ENCODE measurements at places on chromosomes 1 and 21. TPM values are rescaled to one million over a fixed set of nuclear protein-coding genes. Genes with fewer than 3 reads are reported as not detected.

Gene FCRL3
- not detected for total RNA-seq

Gene CRYAA
- not detected for total RNA-seq

Gene LINGO4
- not detected for total RNA-seq

Gene SMG5
- 33.0 TPM for total RNA-seq

Gene FCRL4
- not detected for total RNA-seq

Gene TFF3
- not detected for total RNA-seq

Gene AXDND1
- total RNA-seq: 0.30 TPM

Gene KLHL20
- 12.5 TPM for total RNA-seq

Gene ADGRL4
- 7.0 TPM for total RNA-seq

Gene FNDC5
- 0.17 TPM for total RNA-seq

Gene STYXL2
- total RNA-seq: not detected

All from bronchus fibroblast of lung (primary cell).